ENCODE measurements at places on chromosomes 7 and 10. TPM values are rescaled to one million over a fixed set of nuclear protein-coding genes. Genes with fewer than 3 reads are reported as not detected.

- H3K4me1 ChIP-seq = no peaks in the 10 kb centered on the region
- no peak overlapping the region for H3K27ac ChIP-seq
- no peaks in the 10 kb centered on the region for H3K36me3 ChIP-seq
- DNase-seq = no peak
Measured at GRCh38 chr7:136890399-136890798, 21.9 kb downstream of the CHRM2 start.

DNA sequence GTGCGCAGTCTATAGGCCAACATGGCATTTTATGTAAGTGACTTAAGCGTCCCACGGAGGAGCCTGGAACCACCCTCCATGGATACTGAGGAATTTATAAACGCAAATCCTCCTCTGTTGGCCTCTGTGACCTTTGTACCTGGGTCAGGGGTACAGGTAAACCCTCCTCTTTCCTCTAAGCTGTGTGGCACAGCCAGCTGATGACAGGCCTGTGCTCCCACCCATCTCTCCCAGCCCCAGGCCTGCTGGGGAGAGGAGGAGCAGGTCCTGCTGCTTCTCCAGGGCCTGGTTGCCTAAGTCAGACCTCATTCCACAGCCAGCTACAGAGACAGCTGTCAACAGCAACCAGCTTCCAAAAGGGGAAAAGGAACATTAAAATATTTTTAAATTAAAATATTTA lies 5.0 kb downstream of the AVPI1 start:
- no peaks in the 10 kb centered on the region for H3K36me3 ChIP-seq
- no peaks in the 10 kb centered on the region for H3K27me3 ChIP-seq
- peaks cover 26% of the 10 kb centered on the region for H3K4me1 ChIP-seq
- no peak for DNase-seq
- H3K4me3 ChIP-seq = no peak overlapping the region

DNA sequence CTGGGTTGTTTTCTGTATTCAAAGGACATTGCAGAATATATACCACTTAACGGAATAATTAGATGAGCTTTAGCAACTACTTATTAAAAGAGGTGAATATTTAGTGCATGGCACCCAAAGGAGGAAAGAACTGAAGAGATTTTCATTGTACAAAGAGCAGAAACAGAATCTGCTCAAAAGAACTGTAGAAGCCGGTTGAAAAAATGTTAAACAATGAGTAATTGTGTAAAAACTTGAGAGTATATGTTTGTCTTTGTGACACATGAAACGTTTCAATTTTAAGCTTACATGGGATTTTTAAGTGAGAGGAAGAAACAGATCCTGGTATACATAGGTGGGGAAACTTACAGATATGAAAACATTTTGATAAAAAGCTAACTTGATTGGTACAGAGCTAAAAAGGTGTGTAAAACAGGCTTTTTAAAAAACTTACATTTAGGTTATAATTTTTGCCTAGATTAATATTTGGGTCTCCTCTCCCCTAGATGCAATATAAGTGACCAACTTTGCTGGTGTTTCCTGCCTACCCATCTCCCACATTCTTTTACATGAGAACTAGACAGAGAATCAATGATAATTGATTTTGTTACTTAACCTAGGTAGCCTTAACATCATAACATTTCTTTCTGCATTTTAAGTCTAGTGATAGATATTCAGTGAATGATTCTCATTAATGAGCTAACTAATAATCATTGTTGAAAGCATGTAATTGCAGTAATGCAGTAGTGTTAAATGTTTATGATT lies 6.8 kb downstream of the ARL5B start:
- no peak for DNase-seq
- H3K4me1 ChIP-seq = peaks cover 11% of the 10 kb centered on the region
- no peaks in the 10 kb centered on the region for H3K27me3 ChIP-seq
- no peak overlapping the region for H3K4me3 ChIP-seq
- H3K36me3 ChIP-seq = peaks cover 2% of the 10 kb centered on the region
- no peak overlapping the region for H3K27ac ChIP-seq

The AGAP5 gene
- total RNA-seq = 6.6 TPM

GRCh38 chr10:110647136-110647430 lies 2.9 kb downstream of the RBM20 start:
- H3K4me3 ChIP-seq = no peak overlapping the region
- H3K27me3 ChIP-seq = peaks cover 59% of the 10 kb centered on the region
- DNase-seq = no peak
- H3K4me1 ChIP-seq = peaks cover 14% of the 10 kb centered on the region
- H3K27ac ChIP-seq = no peak overlapping the region

The EPHA1 gene
- total RNA-seq = 0.39 TPM

- H3K27me3 ChIP-seq = peaks cover 6% of the 10 kb centered on the region
- no peak overlapping the region for H3K4me3 ChIP-seq
- no peak for DNase-seq
- H3K36me3 ChIP-seq = no peaks in the 10 kb centered on the region
- H3K27ac ChIP-seq = no peak overlapping the region
- no peaks in the 10 kb centered on the region for H3K4me1 ChIP-seq
Measured at GRCh38 chr7:30668102-30668501, 14.2 kb downstream of the CRHR2 start.

The HOXA9 gene
- total RNA-seq = not detected

The NME8 gene
- total RNA-seq = not detected

GRCh38 chr10:103231047-103231551 lies 14.6 kb upstream of the RPEL1 start:
- peak overlapping the region; percentile 86 for H3K27ac ChIP-seq
- no peaks in the 10 kb centered on the region for H3K36me3 ChIP-seq
- peak; percentile 97 for DNase-seq
- H3K4me3 ChIP-seq = 0 out of 2 replicates have a peak overlapping the region, but pooled peaks have one; percentile 13
- no peaks in the 10 kb centered on the region for H3K27me3 ChIP-seq

DNA sequence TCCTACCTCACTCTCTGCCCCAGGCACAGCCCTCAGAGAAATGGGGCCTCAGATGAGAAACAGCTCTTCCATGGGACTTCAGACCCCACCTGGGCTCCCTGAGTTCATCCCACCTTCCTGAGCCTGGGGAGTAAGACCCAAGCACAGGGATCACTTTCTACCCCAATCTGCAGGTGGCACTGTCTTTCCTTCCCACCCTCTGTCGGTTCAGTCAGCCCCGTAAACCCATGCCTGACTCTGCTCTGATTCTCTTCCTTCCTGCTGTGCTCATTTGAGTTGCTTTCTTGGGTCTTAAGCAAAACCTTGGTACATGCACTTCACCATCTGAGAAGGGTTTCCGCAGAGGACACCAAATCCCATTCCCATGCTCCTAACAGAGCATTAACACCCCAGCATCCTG lies 306.4 kb upstream of the CDC14C start:
- no peaks in the 10 kb centered on the region for H3K27me3 ChIP-seq
- DNase-seq = no peak
- no peaks in the 10 kb centered on the region for H3K4me1 ChIP-seq

The ZP3 gene
- 23.3 TPM for total RNA-seq

- no peak for DNase-seq
- no peaks in the 10 kb centered on the region for H3K36me3 ChIP-seq
- no peak overlapping the region for H3K27ac ChIP-seq
- H3K4me3 ChIP-seq = no peak overlapping the region
Measured at GRCh38 chr7:1559626-1560590, 3.9 kb upstream of the TMEM184A start.

GRCh38 chr10:85621562-85621961 lies 745.0 kb downstream of the GRID1 start:
- no peak for DNase-seq
- H3K27ac ChIP-seq = no peak overlapping the region
- H3K4me1 ChIP-seq = no peaks in the 10 kb centered on the region
- no peak overlapping the region for H3K4me3 ChIP-seq

DNA sequence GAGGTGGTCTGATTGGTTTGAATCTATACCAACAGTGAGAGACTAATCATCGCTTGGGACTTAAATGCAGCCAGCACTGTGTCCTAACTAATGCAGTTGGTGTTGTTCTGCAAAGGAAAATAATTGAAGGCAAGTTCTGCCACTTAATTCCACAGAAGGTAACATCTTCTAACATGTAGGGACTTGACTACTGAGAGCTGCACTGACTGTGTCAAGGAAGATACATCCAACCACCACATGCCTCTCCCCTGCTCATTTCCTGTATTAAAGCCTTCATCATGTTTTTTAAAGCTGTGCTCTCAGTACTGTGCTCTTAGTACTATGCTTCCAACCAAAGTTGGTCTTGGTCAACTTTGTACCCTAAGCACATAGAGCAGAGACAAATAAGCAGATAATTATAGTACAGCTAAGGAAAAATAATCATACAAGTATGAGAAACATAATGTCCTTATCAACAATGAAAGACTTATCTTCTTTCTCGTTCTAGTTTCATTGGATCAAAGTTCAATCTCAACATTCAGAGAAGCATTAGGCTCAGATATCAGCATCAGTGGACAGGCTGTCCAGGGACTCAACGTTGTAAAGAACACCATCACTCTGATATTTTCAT lies 2.8 kb upstream of the CYP3A4 start:
- no peaks in the 10 kb centered on the region for H3K36me3 ChIP-seq
- no peaks in the 10 kb centered on the region for H3K4me1 ChIP-seq
- no peak overlapping the region for H3K4me3 ChIP-seq
- H3K27ac ChIP-seq = no peak overlapping the region
- peaks cover 11% of the 10 kb centered on the region for H3K27me3 ChIP-seq

The GRM3 gene
- total RNA-seq = not detected

The LBX1 gene
- 0.15 TPM for total RNA-seq

The DOCK4 gene
- 10.8 TPM for total RNA-seq

- no peaks in the 10 kb centered on the region for H3K36me3 ChIP-seq
- no peak for DNase-seq
- H3K4me3 ChIP-seq = no peak overlapping the region
- no peaks in the 10 kb centered on the region for H3K27me3 ChIP-seq
- H3K27ac ChIP-seq = no peak overlapping the region
- no peaks in the 10 kb centered on the region for H3K4me1 ChIP-seq
Measured at GRCh38 chr7:7959979-7960670, 8.5 kb upstream of the GLCCI1 start.

The EN2 gene
- total RNA-seq = 1.5 TPM

GRCh38 chr7:142557971-142558582 lies 191.2 kb upstream of the PRSS1 start:
- DNase-seq = no peak
- no peaks in the 10 kb centered on the region for H3K27me3 ChIP-seq
- H3K27ac ChIP-seq = peak overlapping the region; percentile 76
- H3K4me3 ChIP-seq = no peak overlapping the region
- H3K36me3 ChIP-seq = no peaks in the 10 kb centered on the region

- no peak overlapping the region for H3K27ac ChIP-seq
- no peak for DNase-seq
- no peaks in the 10 kb centered on the region for H3K36me3 ChIP-seq
- H3K4me3 ChIP-seq = no peak overlapping the region
Measured at GRCh38 chr10:131167036-131167860, 144.3 kb downstream of the TCERG1L start.

DNA sequence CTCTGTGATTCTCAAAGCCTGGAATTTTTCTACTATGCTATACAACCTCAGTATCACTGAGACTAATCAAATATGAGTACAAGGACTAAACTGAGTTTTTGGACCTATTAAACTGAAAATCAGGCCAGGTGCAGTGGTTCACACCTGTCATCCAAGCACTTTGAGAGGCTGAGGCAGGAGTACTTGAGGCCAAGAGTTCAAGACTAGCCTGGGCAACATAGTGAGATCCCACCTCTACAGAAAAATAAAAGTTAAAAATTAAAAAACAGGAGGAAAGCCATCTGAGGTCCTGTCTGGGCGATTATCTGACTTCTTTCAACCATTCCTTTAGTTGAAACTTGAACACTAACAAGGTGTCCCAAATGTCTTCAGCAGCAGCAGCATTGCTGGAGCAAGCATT lies 7.0 kb downstream of the XRCC2 start:
- H3K27me3 ChIP-seq = no peaks in the 10 kb centered on the region
- no peak overlapping the region for H3K27ac ChIP-seq
- no peaks in the 10 kb centered on the region for H3K4me1 ChIP-seq
- H3K36me3 ChIP-seq = peaks cover 9% of the 10 kb centered on the region
